ENCODE measurements at places on chromosomes 1 and 21.

DNA sequence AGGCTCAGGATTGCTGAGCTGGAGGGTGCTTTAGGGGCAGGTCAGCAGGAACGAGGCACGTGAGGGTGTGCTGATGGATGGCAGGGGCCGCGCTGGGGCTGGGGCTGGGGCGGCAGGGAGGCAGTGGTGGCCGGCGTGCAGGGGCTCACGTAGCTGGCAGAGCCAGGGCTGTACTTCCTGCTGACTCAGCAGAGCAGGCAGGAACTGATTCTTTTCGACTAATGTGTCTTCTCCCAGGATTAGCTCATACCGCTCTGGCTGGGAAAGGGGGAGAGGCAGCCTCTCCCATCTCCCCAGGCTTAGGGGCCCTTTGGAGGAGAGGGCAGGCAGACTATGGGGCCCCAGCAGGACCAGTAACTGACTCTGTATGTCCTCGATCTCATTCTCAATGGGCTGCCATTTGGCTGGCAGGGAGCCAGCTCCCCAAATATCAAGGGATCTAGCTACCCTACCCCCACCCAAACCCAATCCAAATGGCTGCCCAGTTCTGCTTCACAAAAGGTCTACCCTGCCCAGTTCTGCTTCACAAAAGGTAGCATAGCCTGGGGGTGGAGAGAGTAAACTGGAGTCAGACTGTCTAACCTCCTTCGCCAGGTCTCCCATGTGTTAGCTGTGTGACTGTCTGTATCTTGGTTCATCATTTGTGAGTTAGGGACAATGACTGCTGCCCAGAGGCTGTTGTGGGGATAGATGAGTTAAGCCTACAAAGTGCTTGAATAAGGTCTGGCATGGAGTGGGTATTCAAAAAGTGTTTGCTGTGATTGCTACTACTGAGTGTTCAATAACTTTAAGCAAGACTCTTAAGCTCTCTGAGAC, 100.1 kb upstream of the SLC2A1 start:
- DNase-seq, result peak; percentile 64

DNA sequence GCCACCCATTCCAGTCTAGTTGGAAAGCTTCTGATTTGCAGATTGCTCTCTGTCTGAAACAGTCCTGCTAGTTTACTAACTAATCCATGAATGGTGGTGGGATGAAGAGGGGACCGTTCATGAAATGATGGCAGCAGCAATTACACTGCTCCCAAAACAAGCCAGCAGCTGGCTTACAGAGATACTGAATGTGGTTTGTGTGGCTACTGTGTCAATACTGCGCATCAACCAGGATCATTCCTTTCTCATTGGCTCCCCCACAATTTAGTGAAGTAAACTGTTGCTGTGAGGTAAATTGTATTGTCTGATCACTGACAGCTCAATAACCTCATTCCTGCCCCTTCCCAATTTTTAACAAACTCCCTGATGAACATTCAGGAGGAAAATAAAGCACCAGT, 191.3 kb upstream of the LMO4 start:
- no peak for DNase-seq

DNA sequence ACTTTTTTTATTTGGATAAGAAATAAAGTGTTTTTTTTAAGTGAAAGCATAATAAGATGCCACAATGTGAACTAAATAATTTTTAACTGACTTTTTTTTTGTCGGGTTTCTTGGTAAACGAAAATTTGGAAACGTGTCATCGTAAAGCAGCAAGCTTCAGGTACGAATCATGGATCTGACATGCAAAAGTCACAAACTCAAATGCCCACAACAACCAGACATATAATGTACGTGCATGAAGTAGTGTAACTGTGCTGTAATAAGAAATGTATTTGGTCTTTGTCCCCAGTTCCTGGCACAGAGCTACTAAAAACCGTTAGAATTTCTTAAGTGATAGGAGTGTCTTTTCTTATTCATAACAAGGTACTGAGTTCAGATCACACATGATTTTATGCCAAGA, 44.3 kb upstream of the LRRC7 start:
- no peak for DNase-seq

DNA sequence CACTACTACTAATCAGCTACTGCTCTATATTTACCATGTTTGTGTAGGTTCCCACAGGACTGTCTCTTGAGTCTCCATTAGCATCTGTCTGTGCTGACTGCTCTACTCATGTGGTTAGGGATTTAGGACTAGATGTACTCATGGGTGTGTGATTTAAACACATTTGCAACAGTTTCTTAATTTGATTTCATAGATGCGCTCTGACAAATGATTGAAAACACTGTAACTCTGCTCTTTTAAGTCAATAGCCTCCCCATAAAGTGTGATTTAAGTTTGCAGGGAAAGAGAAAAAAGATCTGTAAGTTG, 809.3 kb downstream of the NCAM2 start:
- DNase-seq, result no peak

DNA sequence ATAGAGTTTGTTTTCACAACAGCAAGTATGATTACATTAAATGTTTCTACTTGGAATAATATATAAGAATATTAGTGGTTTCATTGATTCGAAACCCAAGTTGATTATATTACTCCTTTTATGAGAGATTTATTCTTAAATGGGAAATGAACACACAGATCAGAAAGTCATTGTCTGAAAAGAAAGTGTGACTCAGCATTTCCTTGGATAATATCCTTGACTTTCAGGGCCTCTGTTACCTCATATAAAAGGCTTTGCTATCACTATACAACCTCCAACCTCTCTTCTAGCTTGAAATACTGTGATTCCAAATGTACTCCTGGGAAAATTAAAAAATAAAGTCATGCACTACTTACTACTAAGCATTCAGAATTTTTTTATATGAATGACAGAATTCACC, 295.3 kb upstream of the LYPLAL1 start:
- no peak for DNase-seq

GRCh38 chr1:16398371-16398953, 31.4 kb downstream of the SZRD1 start:
- no peak for DNase-seq

- DNase-seq, result no peak
Observed at GRCh38 chr1:203359010-203359571, 8.2 kb upstream of the FMOD start.

DNA sequence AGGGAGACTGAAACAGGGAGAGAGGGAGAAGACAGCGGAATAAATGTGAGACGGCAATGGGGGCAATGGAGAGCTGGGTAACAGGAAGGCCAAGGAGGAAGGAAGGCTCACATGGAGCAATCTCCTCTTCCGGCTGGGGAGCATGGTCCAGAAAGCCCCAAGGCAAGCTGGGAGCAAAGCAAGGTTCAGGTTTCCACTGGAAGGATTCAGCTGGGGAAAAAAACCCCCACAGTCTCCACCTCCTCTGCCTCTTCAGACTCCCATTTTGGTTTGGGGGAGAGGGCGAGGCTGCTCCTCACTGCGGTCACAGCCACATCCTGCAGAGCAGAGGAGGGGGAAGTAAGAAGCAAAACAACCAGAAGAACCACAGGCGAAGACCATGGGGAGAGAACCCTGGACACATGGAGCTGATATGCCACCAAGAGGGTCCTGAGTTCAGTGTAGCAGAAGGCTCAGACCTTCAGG, 650 bp downstream of the TNFAIP8L2 start:
- no peak for DNase-seq

GRCh38 chr1:210483821-210484220, 155.1 kb downstream of the HHAT start:
- DNase-seq, result no peak

GRCh38 chr21:8993943-8994639, 1527.3 kb upstream of the TPTE start:
- no peak for DNase-seq

GRCh38 chr21:25300632-25301031, 306.6 kb downstream of the MRPL39 start:
- no peak for DNase-seq
